ENCODE measurements at places on chromosomes 12 and 14.

GRCh38 chr14:77018785-77019184 is 9.7 kb downstream of the IRF2BPL start:
- DNase-seq: no peak

DNA sequence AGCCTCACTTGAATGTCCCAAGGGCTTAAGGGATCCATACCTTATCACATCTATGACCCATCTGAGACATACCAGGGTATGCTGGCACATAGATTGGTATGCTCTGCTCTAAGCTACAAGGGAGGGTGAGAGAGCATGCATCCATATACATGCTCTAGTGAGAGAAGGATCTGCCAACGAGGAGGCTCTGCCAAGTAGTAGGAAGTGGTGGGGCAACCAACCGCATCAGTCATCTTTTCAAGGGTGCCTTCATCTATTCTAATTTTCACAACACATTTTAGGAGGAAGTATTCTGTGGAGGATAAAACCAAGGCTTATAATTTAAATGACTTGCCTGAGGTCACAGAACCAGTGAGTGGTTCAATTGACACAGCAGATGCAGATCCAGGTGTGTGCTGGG is 6.6 kb upstream of the PPM1A start:
- DNase-seq: no peak

DNA sequence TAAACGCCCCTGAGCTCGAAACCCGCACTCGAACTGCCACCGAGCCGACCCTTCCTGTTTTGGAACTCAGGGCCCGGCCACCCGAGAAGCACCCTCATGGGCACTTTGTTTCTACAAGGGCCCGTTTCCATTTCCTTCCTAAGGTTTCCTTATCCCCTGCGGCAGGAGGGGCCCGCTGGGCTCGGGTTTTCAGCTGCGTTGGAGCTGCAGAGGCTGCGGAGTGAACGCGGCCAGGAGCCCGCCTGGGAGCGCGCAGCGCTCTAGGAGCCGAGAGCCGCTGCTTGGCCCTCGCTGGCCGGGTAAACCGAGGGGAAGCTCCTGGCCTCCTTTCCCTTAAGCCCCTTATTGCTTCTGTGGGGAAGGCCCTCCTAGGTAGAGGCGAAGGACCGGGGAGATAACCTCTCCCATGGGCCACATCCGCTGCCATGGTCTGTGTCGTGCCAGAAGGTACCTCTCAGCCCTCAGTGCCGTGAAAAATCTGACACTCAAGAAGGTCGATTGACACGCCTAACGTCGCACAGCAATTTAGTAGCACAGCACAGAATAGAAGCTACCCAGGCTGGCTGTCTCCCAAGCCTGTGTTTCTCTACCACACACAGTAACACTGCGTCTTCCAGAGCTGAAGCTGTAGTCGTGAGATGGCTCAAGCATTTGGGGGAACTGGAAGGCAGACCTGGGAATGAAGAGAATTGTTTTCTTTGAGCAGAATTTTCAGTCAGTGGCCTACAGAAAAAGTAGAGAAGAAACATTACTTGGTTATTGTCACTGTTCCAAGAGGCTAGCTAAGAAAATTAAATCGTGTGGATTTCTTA is 12.9 kb upstream of the CALM1 start:
- DNase-seq: peak; percentile 77

DNA sequence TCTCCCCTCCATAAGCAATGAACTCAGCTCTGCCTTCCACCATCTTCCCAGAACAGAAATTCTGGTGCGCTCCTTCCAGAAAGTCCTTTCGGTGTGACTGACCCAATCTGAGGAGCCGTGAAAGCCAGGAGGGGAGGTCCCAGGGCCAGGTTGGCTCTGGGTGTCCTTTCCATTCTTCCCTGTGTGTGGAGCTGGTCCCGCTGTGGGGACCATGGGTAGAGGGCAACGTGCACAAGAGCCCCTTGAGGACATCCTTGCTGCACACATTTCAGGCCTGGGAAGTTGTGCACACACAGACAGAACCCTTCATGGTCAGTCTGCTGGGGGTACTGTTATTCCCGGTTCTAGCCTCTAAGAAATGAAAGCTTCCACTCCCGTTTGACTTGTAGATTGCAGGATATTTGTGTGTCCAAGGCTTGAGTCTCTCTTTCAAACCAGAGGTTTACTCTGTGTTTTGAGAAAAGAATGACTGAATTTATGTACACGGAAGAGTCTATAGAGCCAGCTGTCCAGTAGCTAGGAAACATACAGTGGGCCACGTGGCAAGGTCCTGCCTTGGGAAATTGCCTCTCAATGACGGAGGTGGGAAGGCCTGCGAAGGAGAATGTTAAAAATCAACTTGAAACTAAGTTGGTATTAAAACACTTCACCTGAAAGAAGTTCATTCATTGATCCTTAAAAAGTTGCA is 10.1 kb downstream of the NFKBIA start:
- no peak for DNase-seq

- no peak for DNase-seq
Observed at GRCh38 chr14:23208324-23208723, 24.9 kb upstream of the SLC7A8 start.

DNA sequence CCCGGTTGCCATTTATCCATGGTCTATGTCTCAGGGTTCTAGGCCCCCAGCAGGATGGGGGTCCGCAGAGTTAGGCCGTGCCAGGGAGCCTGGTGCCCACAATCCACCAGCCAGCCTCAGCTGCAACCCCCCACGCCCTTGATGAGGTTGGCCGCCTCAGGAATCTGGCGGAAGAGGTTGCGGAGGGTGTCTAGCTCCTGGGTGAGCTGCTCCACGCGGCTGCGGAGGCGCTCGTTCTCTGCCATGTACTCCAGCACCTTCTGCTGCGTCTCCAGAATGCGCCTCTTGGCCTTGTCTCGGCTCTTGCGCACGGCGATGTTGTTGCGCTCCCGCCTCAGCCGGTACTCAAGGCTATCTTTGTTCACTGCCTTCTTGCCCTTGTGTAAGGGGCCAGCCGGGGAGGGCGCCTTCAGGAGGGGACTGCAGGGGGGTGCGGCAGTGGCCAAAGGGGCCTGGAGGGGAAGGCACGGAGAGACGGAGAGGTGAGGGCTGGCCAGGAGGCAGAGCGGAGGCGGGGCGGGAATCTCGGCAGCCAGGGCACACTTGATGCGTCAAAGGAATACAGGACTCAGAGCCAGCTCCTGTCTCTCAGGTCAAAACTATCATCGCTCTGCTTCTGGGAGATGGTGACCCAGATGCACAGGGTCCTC is 1.6 kb downstream of the CEBPE start:
- DNase-seq: no peak

GRCh38 chr12:111569363-111570083 is 29.6 kb downstream of the ATXN2 start:
- DNase-seq: no peak

GRCh38 chr12:65532162-65532561 is 253.7 kb downstream of the MSRB3 start:
- DNase-seq: no peak

DNA sequence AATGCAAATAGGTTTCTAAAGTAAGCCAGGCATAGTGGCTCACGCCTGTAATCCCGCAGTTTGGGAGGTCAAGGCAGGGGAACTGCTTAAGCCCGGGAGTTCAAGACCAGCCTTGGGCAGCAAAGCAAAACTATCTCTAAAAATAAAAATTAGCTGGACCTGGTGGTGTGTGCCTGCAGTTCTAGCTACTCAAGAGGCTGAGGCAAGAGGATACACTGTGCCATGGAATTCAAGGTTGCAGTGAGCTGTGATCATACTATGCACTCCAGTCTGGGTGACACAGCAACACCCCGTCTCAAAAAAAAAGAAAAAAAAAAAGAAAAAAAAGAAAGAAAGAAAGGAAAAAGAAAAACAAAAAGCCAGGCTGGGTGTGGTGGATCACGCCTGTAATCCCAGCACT is 46.3 kb downstream of the HECTD1 start:
- DNase-seq: no peak

DNA sequence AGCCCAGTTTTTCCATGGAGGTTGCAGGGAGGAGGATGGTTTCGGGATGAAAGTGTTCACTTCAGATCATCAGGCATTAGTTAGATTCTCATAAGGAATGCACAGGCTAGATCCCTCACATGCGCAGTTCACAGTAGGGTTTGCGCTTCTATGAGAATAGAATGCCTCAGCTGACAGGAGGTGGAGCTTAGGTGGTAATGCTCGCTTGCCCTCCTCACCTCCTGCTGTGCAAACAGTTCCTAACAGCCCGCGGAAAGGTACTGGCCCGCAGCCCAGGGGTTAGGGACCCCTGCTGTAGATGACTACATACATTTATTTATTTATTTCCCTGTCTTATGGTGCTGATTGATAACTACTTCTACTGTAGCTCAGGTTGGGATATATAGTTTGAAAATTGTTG is 93.2 kb downstream of the FBXO33 start:
- DNase-seq: no peak

DNA sequence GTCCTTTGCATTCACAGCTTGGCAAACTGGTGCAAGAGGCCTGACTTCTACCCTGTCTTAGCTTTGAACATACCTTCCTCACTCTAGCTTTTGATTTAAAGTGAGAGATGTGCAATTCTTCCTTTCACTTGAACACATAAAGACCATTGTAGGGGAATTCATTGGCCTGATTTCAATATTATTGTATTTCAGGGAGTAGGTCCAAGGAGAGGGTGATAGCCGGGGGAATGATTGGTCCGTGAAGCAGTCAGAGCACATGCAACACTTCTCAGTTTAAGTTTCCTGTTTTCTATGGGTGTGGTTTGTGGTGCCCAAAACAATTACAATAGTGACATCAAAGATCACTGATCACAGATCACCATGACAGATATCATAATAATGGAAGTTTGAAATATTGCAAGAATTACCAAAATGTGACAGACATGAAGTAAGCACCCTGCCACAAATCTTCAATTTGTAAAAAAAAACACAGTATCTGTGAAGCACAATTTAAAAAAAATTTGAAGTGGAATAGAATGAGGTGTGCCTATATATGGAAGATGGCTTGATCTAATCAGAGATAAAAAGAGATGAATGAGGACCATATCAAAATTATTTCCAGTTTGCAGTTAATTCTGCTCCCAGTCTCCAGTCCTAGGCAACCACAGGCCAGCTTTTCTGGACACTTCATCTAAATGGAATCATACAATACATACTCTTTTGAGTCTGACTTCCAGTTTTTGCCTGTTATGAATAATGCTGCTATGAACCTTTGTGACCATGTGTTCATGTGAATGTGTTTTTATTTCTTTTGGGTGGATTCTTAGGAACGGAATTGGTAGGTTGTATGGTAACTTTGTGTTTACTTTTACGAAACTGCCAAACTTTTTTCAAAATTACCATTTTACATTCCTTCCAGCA is 23.2 kb downstream of the BORCS5 start:
- DNase-seq: peak; percentile 57

DNA sequence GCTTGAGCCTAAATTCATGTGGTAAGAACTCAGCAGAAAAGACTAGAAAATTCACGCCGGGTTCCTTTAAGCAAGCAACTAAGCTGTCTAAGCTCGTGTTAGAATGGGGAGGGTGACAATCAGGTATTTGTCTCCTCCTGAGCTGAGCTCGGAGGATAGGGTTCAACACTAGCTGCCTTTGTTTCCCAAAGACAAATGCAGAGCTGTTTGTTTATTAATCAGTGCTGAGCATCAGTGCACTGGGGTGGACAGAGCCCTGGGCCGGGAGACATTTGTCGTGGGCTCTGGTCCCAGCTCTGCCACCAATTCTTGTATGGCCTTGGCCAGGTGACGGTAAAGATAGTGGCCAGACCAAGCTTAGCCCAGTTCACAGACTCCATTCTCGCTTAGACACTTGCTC is 43.7 kb downstream of the DEGS2 start:
- no peak for DNase-seq

DNA sequence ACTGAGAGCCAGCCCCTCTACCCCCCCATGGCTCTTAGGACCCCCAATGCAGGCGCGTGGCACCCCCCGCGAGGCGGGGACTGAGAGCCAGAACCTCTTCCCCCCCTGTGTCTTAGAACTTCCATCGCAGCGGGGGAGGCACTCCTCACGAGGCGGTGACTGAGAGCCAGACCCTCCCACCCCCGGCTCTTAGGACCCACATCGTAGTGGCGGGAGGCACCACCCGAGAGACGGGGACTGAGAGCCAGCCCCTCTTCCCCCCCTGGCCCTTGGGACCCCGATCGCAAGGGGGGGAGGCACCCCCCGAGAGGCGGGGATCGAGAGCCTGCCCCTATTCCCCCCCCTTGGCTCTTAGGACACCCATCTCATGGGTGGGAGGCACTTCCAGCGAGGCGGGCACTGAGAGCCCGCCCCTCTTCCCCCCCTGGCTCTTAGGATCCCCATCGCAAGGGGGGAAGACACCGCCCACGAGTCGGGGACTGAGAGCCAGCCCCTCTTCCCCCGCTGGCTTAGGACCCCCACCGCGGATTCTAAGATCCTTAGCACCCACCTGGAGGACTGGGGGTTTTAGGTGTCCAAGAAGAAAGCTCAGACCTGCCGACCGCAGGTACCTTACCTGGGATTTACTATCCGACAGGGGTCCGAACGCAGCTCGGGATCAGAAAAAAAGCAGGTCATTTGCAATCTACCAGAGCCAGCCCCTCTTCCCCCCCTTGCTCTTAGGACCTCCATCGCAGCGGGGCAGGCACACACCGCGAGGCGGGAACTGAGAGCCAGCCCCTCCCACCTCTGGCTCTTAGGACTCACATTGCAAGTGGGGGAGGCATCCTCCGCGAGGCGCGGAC is 44.9 kb downstream of the DDX11 start:
- DNase-seq: peak; percentile 61

GRCh38 chr12:19196959-19197630 is 67.6 kb downstream of the PLEKHA5 start:
- no peak for DNase-seq

- no peak for DNase-seq
Observed at GRCh38 chr12:15880721-15881120, 1.5 kb upstream of the STRAP start.

DNA sequence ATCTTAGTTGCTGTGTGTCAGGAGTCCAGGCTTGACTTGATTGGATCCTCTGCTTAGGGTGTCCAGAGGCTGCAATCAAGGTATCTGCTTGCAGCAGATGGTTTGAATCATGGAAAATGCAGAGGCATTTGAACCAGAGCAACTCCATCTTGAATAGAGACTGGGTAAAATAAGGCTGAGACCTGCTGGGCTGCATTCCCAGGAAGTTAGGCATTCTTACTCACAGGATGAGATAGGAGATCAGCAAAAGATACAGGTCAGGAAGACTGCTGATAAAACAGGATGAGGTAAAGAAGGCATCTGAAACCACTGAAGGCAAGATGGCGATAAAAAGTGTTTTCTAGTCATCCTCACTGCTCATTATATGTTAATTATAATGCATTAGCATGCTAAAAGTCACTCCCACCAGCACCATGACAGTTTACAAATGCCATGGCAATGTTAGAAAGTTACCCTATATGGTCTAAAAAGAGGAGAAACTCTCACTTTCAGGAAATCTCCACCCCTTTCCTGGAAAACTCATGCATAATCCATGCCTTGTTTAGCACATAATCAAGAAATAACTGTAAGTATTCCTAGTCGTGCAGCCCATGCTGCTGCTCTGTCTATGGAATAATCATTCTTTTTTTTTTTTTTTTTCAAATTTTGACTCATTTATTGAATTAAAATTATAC is 218.3 kb upstream of the CPNE8 start:
- DNase-seq: no peak

DNA sequence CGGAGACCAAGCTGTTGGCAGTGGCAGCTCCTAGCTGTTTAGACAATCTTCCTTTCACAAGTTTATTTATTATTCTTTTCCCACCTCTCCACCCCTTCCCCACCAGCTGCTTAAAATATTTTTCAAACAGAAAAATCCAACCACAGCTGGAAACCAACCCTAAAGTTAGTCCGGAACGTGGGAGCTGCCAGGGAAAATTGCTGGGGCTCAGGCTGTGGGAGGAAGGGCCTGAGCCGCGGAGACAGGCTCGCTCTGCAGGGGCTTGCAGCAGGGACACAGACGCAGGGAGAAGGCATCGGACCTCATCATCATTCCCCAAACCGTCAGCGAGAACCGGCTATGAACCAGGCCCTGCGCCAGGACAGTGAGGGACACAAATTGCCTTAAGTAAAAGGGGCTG is 16.1 kb upstream of the TMEM106C start:
- no peak for DNase-seq
